ENCODE measurements at places on chromosomes 16 and 17.
A peak's percentile ranks its signal among the peaks of the same experiment; 100 is the strongest.

- DNase-seq: peak; percentile 75
These were observed 10.5 kb upstream of the ITGAD start for GRCh38 chr16:31382485-31383161.

GRCh38 chr16:80989801-80990200 lies 16.9 kb downstream of the CMC2 start:
- no peak for DNase-seq

DNA sequence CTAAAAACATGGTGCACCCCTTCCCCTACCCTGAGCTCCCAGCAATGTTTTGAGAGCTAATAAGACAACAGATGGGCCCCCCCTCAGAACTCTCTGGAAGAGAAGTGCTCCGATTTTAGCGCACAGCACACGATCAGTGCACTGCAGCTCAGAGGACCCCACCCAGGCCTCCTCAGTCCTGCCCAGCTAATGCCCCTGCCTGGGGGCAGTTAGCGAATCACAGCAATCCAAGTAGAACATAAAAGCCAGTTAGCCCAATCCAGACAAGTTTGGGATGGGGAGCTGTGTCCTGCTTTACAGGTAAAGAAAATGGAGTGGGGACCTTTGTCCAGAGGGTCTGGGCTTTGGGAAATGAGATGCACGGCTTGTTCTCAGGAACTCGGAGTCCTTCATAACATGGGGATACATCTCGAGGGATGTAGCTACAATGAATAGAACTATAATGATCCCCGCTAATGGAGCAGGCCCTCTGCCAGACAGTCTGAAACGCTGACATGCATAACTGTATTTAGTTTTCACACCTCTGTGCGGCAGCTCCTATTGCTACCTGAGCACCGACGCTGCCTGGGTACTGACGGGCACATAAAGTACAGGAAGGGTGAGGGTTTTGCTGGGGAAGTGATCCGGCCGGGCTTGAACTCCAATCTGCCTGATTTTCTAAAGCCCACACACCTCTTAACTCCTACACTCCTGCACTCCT lies 29.7 kb upstream of the CDC42EP4 start:
- DNase-seq: no peak

DNA sequence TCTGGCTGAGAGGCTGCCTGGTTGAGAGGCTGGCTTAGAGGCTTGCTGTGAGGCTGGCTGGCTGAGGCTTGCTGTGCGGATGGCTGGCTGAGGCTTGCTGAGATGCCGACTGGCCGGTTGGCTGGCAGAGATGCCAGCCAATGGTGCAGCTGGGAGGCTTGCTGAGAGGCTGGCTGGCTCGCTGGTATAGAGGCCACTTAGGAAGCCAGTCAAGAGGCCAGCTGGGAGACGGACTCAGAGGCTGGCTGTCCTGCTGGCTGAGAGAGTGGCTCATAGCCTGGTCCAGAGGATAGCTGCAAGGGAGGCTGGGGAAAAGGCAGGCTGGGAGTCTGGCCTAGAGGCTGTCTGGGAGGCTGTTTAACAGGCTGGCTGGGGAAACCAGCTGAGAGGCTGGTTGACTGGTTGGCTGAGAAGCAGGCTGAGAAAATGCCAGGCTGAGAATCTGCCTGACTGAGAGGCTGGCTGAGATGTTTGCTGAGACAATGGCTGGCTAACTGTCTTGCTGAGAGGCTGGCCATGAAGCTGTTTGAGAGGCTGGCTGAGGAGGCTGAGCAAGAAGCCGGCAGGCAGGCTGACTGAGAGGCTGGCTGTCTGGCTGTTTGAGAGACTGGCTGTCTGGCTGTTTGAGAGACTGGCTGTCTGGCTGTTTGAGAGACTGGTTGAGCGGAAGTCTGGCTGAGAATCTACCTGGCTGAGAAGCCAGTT lies 37.5 kb upstream of the ACSM2B start:
- DNase-seq: no peak

DNA sequence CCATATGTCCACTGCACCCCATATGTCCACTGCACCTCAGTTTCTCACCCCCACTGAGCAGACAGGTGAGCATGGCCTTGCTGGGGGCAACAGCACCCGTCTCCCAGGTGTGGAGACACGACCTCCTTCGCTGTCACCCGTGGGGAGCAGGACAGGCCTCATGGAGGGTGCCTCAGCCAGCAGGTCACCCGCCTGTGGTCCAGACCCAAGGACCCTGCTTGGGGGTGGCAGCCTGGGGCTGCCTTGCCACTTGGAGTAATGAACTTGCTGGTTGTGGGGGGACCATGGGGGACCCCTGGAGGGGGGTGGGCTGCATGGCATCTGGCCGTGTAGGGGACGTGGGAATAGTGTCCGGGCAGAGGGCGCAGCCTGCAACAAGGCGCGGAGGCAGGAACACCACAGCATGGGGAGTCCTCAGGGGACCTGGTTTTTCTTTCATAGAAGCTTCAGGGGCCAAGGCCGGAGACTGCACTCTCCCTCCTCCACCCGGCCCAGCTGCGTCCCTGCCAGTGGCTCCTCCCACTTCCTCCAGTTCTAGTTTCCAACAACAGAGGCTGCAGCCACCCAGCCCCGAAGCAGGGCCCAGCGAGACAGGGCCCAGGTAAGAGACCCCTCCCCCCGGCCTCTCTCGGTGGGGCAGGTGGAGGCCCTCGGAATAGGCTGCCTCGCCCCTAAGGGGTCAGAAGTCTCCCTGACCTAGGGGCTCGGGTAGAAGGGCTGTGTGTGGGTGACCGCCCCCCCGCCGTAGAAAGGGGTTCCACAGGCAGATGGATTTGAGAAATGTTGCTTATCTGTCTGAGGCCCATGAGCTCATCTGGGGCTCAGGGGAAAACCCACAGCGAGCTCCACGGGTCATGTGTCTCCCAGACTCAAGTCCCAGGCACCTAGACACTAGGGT lies at the start of gene NHLRC4:
Gene NHLRC4, plus strand, starts transcription at position 531 of the 898 bp plus-strand sequence. CDS start 1,043 bp downstream, outside the sequence.
- DNase-seq: peak; percentile 67

DNA sequence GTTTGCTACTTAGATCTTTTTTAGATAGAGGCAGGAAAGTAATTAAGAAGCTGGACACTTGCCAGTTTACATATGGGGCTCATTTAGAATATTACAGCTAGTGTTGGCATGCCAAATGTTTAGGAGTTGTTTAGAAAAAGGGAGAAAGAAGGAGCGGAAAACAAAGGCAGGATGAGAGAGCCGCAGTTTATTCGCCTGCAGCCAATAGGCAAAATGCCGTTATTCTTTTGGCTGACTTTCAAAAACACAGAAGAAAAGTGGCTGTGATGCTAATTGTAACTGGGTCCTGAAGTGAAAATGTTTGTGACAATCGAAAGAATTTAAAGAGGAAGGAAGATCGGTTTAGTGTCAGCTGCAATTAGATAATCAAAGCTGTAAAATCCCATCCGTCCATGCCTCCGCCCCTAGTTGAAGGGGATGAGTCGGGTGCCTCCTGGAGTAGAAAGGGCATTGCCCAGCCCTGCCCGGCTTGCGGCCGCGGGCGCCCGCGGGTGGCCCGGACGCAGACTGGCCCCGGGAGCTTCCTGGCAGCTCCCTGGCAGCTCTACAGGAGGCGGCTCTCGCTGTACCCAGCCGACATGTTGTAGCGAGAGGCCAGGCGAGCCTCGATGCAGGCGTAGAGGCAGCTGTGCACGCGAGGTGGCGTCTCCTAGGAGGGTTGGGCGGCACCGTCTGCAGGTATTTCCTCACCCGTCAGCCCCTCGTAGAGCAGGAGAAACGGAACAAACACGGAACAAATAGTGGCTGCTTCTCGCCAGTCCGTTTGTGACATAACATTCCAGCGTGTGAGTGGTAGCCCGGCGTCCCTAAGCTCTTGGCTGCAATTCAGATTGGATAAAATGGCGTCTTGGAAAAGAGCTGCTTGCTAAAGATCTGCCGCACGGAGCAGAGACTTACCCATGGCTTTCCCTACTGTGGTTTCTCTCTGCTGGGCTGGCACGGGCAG lies 82.2 kb downstream of the TNRC6C start:
- peak; percentile 75 for DNase-seq

DNA sequence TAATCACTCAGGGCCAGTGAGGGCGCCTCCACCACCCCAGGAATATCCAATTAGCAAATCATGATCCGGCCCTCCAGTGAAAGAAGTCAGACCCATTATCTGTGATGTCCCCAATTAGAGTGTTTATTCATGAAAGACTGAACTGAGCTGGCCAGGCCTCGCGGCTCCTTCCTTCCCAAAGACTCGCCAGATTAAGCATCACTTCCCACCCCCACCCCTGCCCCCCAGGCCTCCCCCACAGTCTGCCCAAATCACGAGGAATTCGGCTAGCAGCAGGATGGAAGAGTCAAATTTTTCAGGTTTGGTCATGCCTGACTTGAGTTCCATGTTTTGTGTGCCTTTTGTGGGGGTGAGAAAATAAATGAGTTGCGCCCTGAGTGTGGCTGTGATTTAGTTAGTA lies 298.4 kb upstream of the SALL1 start:
- no peak for DNase-seq

DNA sequence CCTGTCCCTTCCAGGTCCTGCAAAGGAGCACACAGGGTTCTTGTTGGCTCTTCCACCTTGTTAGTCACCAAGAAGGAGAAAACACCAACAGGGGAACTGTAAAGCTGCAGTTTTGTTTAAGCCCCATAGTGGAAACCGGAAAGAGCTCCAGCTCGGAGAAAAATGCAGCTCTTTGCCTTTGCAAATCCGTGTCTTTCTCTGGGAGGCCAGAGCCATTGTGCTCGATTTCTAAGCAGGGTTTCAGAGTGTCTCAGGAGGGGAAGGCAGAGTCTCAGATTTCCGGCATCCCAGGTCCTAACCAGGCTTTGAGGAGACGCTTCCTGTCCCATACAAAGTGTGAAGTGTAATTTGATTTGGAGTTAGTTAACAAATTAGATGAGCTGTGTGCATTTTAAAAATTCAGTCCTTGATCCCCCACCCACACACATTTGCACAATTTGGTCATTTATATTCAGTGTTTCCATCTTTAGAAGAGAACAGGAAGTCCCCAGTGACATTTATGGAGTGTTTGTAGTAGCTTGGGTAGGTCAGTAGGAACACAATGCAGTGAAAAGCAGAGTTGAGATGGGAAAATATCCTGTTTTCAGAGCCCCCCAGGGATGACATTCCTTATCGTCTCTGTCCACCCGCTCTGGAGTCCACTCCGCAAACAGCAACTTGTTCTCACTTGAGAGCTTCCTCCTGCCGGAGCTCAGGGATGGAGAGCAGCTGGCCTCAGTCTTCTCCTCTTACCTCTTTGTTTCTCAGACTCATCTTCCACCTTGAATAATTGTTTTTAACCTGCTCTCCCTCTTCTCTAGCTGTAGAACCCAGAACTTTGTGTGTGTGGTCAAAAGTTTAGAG lies 331.9 kb downstream of the SEC14L1 start:
- DNase-seq: no peak

- DNase-seq: no peak
These were observed 211.3 kb downstream of the CA10 start for GRCh38 chr17:51947160-51947735.

DNA sequence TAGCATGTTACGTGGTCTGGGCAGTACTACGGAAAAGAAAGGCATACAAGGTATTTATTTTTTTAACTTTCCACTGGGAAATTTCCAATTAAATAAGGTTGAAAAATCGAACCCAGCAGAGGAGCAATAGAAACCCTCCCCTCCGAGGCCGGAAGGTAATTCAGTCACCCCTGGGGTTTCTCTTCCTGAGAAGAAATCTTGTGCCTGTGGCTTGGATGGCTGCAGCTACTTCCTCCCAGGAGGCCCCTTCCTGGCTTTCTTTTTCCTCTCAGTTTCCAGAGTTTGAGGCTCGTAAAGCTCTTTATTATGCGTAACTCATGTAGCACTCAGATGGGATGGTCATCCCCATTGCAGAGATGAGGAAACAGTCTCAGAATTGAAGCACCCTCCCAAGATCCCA lies 140.3 kb downstream of the ASIC2 start:
- no peak for DNase-seq

Data from AG08395 (cell line).